ENCODE measurements at places on chromosomes 6 and 20.

GRCh38 chr20:9141921-9142320 is 73.0 kb downstream of the PLCB4 start:
- DNase-seq, result no peak

DNA sequence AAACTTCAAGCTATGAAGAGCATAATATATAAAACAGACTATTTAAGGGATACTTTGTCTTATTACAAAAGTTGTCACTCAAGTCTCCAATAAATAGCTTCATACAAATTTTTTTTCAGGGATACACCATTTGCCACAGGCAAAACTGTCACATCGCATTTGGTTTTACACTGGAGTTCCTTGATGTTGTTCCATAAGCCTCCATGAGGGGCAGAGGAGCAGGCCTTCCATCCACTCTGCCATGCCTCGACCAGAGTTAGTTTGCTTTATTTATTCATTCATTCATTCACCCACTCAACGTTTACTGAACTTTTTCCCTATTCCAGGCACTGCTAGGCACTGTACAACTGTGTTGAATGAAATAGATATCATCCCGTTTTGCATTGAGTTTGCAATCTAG is 246.6 kb downstream of the PHF3 start:
- DNase-seq, result no peak

DNA sequence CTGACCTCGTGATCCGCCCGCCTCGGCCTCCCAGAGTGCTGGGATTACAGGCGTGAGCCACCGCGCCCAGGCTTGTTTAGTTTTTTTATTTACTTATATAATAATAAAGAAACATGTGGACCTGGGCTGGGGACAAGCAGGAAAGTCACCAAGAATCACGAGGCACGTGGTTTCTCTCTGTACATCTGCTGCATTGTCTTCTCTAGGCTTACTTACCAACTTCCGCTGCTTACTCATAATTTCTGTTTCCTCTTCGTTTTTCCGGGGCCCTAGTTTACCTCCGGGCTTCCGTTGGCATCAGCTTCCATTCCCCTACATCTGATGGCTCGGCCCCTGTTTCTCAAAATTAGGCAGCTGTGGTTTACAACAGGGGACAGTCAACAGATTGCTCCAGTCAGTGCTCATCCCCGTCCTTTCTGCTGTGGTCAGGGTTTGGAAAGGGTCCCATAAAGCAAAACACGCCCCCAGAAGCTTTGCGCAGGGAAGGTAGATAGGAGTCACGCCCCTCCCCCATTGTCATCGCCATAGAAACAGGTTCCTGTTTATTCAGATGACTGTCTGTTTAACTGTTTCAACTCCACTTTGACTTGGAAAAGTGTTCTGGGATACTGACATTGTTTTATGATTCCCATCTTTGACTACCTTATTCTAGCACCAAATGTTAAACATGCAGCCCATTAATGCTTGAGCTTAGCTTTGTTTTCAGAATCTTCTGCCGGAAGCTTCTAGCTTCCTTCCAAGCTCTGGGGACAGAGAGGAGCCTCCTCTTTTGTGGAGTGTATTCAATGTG is 31.9 kb upstream of the TXLNB start:
- peak; percentile 74 for DNase-seq

DNA sequence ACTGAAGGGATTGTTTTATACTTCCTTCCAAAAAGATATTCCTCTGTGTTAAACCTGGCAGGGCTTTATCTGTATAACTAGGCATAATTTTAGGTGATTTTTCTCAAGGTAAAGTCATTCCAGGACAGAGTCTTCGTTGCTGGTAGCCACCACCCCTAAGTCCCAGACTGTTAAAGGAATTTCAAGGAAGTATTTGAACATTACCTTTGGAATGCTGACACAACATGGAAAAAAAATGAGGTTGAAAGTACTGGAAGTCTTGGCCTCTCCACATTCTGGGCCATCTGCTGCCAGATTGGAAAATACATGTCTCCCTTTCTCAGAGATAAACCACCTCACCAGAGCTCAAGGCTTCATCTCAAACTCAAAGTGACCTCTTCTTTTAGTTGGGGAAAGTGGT is 27.0 kb upstream of the ETV7 start:
- DNase-seq, result no peak

DNA sequence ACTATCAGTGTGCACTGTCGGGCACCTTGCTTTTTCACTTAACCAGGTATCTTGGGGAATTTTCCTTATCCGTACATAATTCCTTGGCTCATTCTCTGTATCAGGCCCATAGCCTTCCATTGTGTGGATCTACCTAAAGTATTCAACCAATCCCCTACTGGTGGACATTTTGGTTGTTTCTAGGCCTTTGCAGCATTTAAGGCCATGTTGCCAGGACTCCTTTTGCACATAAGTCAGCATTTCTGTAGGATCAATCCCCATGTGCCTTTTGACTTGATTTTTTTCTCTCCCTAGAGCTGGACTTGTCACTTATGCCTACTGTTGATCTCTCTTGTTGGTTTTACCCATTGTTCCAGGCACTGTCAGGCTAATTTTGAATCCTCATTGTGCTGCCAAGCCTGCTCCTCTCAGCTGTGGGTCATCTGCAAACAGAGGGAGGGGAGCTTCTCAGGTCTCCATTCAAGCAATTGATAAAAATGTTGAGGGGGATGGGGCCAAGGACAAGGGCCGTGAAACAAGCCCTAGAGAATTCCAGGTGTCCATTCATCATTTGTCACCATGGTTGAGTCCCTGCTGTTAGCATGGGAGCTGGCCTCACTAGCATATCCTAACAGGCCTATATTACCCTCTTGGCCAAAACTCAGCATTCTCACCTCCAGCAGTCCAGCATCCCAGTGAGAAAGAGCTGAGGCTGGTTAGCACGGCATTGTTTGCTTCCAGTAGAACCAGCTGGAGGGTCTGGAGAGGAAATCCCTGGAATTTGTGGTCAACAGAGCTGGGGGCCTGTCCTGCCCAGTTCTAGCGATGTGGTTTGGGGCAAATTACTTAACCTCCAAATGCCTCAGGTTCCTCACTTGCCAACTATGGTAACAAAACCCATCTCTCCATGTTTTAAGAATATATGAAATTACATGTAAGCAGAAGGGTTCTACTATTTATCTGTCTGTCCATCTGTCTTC is 178.4 kb downstream of the MRPL14 start:
- DNase-seq, result no peak

GRCh38 chr6:22873513-22874136 is 304.3 kb downstream of the HDGFL1 start:
- no peak for DNase-seq

All from activated CD4-positive, alpha-beta T cell treated with anti-CD3 and anti-CD28 coated beads, Interleukin-2, amount 50 U/mL, for 4 hours (primary cell).